ENCODE measurements at places on chromosomes 3 and 15. TPM values are rescaled to one million over a fixed set of nuclear protein-coding genes. Genes with fewer than 3 reads are reported as not detected.

DNA sequence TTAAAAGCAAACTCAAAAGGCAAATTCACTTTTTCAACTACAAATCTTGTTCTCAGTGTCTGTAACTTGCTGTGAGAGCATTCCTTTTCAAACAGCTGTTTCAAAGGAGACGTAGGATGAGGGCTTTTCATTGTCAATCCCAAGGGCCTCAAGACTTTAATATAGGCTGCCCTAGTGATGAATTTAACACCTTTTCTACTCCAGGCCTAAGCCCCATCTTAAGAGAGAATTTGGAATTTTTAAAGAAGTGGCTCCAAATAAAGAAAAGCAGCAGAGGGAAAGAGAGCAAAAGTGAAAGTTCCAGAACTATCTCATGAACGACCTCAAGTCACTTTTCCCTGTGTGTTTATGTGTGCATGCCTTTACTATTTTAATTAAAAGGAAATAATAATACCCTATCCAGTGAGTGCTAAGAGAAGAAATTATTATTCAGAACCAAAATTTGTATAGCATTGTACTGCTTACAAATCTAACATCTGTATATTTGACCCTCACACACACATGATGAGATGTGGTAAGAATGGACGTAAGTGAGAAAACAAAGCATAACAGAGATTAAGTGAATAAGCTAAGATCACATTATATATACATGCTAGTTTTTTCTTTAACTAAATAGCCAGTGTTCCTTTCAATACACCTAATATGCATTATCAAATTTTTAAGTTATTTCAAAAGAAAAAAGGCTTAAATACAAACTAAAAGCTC, 196.4 kb downstream of the VGLL3 start:
- no peak overlapping the region for H3K27ac ChIP-seq
- H3K4me1 ChIP-seq = no peaks in the 10 kb centered on the region

GRCh38 chr3:22039161-22039560, 288.2 kb upstream of the ZNF385D start:
- H3K36me3 ChIP-seq = no peaks in the 10 kb centered on the region
- H3K27ac ChIP-seq = no peak overlapping the region
- H3K27me3 ChIP-seq = no peaks in the 10 kb centered on the region
- H3K4me1 ChIP-seq = no peaks in the 10 kb centered on the region

Gene HESX1
- total RNA-seq = 1.6 TPM

DNA sequence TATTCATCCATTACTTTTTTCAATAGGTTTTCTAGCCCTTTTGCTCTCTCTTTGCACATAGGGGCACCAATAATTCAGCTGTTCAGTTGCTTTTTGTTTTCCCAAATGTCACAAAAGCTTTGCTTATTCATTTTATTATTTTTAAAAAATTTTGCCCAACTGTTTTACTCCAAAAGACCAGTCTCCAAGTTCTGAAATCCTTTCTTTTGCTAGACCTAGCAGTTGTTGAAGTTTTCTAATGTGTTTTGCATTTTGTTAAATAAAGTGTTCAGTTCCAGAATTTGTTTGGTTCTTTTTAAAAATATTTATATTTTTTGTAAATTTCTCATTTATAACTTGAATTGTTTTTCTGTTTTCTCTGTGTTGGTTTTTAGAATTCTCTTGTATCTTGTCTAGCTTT, 1227.3 kb downstream of the ROBO2 start:
- no peaks in the 10 kb centered on the region for H3K27me3 ChIP-seq
- no peaks in the 10 kb centered on the region for H3K36me3 ChIP-seq
- no peak overlapping the region for H3K27ac ChIP-seq
- DNase-seq = no peak
- H3K4me1 ChIP-seq = no peaks in the 10 kb centered on the region

GRCh38 chr3:99175276-99175812, 273.8 kb upstream of the DCBLD2 start:
- H3K27me3 ChIP-seq = peaks cover 2% of the 10 kb centered on the region
- H3K36me3 ChIP-seq = no peaks in the 10 kb centered on the region
- no peaks in the 10 kb centered on the region for H3K4me1 ChIP-seq
- no peak for DNase-seq

- no peak overlapping the region for H3K27ac ChIP-seq
- peaks cover 19% of the 10 kb centered on the region for H3K27me3 ChIP-seq
- peaks cover 7% of the 10 kb centered on the region for H3K4me1 ChIP-seq
- H3K4me3 ChIP-seq = no peak overlapping the region
- no peaks in the 10 kb centered on the region for H3K36me3 ChIP-seq
- no peak for DNase-seq
These were observed 142.4 kb upstream of the RGMA start for GRCh38 chr15:93231261-93231925.

DNA sequence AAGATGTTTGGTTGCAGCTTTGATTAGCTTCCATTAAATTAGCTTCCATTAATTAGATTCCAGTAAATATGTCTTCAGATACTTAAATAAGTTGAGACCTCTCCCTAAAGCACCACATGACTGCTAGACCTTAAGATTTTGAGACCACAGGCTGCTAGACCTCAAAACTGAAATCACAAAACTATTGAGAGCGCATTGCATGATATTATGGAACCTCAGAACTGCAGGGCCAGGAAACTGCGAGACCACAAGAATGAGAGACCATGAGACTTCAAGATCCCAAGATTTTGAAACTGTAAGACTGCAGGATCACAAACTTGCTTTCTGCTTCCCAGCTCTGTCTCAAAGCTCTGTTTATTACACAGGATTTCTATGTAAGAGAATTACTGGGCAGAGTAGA, 87.4 kb downstream of the TRIM42 start:
- no peaks in the 10 kb centered on the region for H3K36me3 ChIP-seq
- H3K4me1 ChIP-seq = no peaks in the 10 kb centered on the region
- no peak overlapping the region for H3K4me3 ChIP-seq
- DNase-seq = no peak
- no peak overlapping the region for H3K27ac ChIP-seq

Gene ZNF385D
- not detected for total RNA-seq

DNA sequence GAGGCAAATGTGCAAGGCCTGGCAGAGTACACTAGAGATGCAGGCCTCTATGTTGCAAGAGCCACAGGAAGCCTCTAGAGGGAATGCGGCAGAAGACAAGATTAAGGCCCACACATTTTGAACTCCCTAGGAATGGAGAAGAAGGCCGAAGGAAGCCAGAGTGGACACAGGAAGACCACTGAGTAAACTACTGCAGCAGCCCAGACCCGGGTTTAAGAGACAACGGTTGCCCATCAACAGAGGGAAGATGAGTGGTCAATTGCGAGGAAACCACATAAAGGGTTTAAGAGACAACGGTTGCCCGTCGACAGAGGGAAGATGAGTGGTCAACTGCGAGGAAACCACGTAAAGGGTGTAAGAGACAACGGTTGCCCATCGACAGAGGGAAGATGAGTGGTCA, 14.6 kb downstream of the CHSY1 start:
- H3K4me1 ChIP-seq = peaks cover 50% of the 10 kb centered on the region
- no peak overlapping the region for H3K4me3 ChIP-seq
- no peak for DNase-seq
- H3K27ac ChIP-seq = no peak overlapping the region
- H3K36me3 ChIP-seq = peaks cover 37% of the 10 kb centered on the region

Gene PAQR5
- 0.19 TPM for total RNA-seq

DNA sequence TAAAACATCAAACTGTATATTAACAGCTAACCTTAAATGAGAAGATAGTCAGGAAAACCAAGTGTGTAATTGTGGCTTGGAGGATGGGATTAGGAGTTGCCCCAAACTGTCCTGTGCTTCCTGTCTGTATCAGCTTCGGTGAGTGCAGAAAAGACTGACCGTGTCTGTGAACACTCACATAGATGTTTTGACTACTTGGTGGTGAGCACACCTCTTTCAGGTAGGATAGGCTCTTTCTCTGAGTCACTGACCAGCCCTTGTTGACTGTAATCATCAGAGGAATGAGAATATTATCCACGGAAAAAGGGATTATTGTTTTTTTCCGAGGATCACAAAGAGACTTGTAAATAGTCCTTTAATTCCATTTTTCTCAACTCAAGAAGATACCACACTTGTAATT, 51.5 kb downstream of the GMNC start:
- H3K27ac ChIP-seq = no peak overlapping the region
- no peaks in the 10 kb centered on the region for H3K36me3 ChIP-seq
- no peaks in the 10 kb centered on the region for H3K4me1 ChIP-seq
- peaks cover 8% of the 10 kb centered on the region for H3K27me3 ChIP-seq
- no peak for DNase-seq

Gene NRROS
- 8.1 TPM for total RNA-seq

GRCh38 chr3:195771646-195772300, 40.0 kb downstream of the MUC4 start:
- no peak for DNase-seq
- H3K36me3 ChIP-seq = no peaks in the 10 kb centered on the region
- no peaks in the 10 kb centered on the region for H3K4me1 ChIP-seq
- no peak overlapping the region for H3K4me3 ChIP-seq
- H3K27ac ChIP-seq = no peak overlapping the region

GRCh38 chr15:46389739-46390138, 754.9 kb downstream of the SQOR start:
- H3K27me3 ChIP-seq = no peaks in the 10 kb centered on the region
- H3K36me3 ChIP-seq = no peaks in the 10 kb centered on the region
- H3K27ac ChIP-seq = no peak overlapping the region
- no peaks in the 10 kb centered on the region for H3K4me1 ChIP-seq
- H3K4me3 ChIP-seq = no peak overlapping the region
- no peak for DNase-seq

DNA sequence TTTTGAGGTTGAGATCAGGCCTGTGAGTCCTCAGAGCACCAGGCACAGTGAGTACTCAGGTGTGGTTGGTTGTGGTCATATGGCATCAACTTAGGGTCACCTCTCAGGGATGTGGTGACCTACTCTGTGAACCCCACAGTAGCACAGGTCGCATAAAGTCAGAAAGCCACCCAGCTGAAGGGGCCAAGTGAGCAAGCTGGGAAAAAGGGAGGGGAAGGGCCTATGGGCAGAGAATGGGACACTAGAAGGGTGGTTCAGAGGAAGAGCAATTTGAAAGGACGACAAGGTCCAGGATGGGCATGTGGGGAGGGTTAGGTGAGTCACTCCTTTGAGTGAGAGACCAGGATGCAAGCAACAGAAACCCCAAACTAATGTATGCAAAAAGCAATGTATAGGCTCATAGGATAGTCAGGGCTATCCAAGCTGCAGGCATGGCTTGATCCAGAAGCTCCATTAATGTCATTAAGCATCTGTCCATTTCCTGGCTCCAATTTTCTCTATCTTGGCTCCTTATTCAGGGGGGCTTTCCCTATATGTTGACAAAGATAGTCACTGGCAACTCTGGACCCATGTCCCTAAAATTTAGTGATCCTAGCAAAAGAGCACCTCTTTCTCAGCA, 33.5 kb downstream of the HMCES start:
- peaks cover 18% of the 10 kb centered on the region for H3K4me1 ChIP-seq
- H3K4me3 ChIP-seq = no peak overlapping the region
- no peak overlapping the region for H3K27ac ChIP-seq
- no peak for DNase-seq

DNA sequence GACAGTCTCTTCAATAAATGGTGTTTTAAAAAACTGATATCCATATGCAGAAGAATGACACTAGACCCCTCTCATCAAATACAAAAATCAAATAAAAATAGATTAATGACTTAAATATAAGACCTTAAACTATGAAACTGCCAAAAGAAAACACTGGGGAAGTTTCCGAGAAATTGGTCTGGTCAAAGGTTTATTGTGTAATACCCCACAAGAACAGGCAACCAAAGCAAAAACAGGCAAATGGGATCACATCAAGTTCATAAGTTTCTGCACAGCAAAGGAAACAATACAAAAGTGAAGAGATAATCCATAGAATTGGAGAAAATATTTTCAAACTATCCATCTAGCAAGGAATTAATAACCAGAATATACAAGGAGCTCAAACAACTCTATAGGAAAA, 126.2 kb downstream of the GOLIM4 start:
- H3K4me3 ChIP-seq = no peak overlapping the region
- H3K27me3 ChIP-seq = no peaks in the 10 kb centered on the region
- H3K4me1 ChIP-seq = no peaks in the 10 kb centered on the region
- no peak for DNase-seq
- no peaks in the 10 kb centered on the region for H3K36me3 ChIP-seq

- no peak overlapping the region for H3K27ac ChIP-seq
- H3K36me3 ChIP-seq = peaks cover 1% of the 10 kb centered on the region
- DNase-seq = no peak
These were observed 83.4 kb downstream of the CLDN1 start for GRCh38 chr3:190238871-190239270.

DNA sequence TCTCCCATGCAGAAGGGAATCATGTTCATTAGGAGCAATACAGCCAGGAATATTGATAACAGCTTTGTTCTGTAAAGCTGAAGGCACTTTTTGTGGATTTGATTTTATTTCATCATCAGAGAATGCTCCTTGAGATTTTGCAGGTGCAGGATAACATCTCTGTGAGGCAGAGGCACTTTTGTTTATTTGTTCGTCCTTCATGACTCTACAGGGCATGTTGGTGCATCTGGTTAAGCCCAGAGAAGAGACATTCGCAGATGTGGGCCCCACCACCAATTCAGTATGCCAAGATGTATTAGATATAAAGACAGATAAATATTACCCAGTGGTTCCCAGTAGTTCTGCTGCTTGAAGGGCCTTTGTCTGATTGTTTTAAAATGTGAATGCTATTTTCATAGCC, 368.1 kb upstream of the SEMA6D start:
- no peak for DNase-seq
- no peaks in the 10 kb centered on the region for H3K36me3 ChIP-seq
- no peaks in the 10 kb centered on the region for H3K4me1 ChIP-seq
- H3K27me3 ChIP-seq = no peaks in the 10 kb centered on the region
- H3K27ac ChIP-seq = no peak overlapping the region
- no peak overlapping the region for H3K4me3 ChIP-seq

DNA sequence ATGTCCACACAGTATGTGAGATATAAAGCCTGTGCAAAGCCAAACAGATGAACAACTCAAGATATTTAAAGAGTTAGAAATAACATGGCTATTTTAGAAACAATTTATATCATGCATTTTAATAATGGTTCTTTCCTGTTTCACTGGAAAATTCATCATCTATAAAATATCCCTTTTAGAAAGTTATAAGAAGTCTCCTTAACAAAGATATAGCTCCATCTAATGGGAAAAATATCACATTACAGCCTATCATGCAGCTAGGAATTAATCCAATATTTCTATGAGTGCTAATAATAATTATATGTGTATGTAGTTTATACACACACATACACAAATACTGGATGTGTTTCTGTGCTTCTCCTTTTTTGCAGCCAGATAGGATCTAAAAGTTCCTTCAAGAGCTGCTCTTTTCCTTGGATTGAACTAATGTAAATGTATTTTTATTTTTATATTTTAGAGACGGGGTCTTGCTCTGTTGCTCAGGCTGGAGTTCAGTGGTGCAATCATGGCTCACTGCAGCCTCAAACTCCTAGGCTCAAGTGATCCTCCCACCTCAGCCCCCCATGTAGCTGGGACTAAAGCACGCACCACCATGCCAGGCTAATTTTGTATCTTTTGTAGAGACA, 21.6 kb downstream of the RPL22L1 start:
- no peak for DNase-seq
- peaks cover 10% of the 10 kb centered on the region for H3K27me3 ChIP-seq
- H3K36me3 ChIP-seq = no peaks in the 10 kb centered on the region
- H3K27ac ChIP-seq = no peak overlapping the region

Gene HACD3
- total RNA-seq = 30.1 TPM
